ENCODE measurements at places on chromosomes 12 and 14. TPM values are rescaled to one million over a fixed set of nuclear protein-coding genes. Genes with fewer than 3 reads are reported as not detected.

- no peak for DNase-seq
- H3K27ac ChIP-seq = no peak overlapping the region
- H3K4me3 ChIP-seq = no peak overlapping the region
- H3K36me3 ChIP-seq = 0 out of 2 replicates have a peak, but pooled peaks cover 4% of the 10 kb centered on the region
These were observed 26.4 kb downstream of the GXYLT1 start for GRCh38 chr12:42118136-42118879.

The PGF gene
- 6.4 TPM for total RNA-seq

DNA sequence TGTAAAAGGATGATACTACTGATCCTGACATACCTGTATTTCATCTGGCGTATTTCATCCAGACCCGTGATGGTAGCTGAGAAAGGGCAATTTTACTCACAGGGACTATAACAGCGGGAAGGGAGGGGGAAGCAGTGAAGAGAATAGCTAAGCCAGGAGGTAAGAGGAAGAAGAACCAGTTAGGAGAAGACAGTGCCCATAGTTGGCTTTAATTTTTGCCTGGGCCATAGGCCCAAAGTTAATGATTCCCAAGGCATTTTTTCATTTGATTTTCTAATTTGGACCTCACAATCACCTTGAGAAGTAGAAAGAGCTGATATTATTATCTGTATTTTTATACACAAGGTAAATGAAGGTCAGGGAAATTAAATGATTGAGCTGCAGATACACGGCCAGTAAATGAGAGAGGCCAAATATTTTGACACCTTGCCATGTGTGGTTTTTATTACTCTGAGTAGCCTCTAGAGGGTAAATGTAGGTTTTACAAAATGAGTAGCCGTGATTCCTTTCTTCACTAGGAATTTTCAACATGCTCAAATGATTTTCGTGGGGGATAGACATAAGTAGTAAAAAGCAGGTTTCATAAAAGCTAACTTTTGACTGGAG lies 382.2 kb downstream of the FUT8 start:
- H3K36me3 ChIP-seq = no peaks in the 10 kb centered on the region
- H3K27me3 ChIP-seq = no peaks in the 10 kb centered on the region
- H3K27ac ChIP-seq = no peak overlapping the region
- no peaks in the 10 kb centered on the region for H3K4me1 ChIP-seq
- H3K4me3 ChIP-seq = no peak overlapping the region

The NID2 gene
- 0.84 TPM for total RNA-seq

GRCh38 chr14:78412475-78412874 lies 242.3 kb downstream of the NRXN3 start:
- H3K27ac ChIP-seq = no peak overlapping the region
- H3K36me3 ChIP-seq = no peaks in the 10 kb centered on the region
- no peak overlapping the region for H3K4me3 ChIP-seq
- 0 out of 2 replicates have a peak, but pooled peaks cover 2% of the 10 kb centered on the region for H3K27me3 ChIP-seq

The HOTAIR gene
- 0.25 TPM for total RNA-seq

GRCh38 chr12:70260646-70261045 lies 17.4 kb downstream of the CNOT2 start:
- no peak overlapping the region for H3K4me3 ChIP-seq
- H3K27ac ChIP-seq = no peak overlapping the region
- no peaks in the 10 kb centered on the region for H3K27me3 ChIP-seq
- DNase-seq = no peak
- no peaks in the 10 kb centered on the region for H3K4me1 ChIP-seq

GRCh38 chr12:122527478-122527944 lies 462 bp downstream of the KNTC1 start:
- DNase-seq = no peak
- H3K4me3 ChIP-seq = peak overlapping the region; percentile 82
- peaks cover 24% of the 10 kb centered on the region for H3K4me1 ChIP-seq
- H3K27ac ChIP-seq = peak overlapping the region; percentile 62
- H3K27me3 ChIP-seq = no peaks in the 10 kb centered on the region
- peaks cover 3% of the 10 kb centered on the region for H3K36me3 ChIP-seq

- no peak overlapping the region for H3K4me3 ChIP-seq
- no peaks in the 10 kb centered on the region for H3K36me3 ChIP-seq
- no peaks in the 10 kb centered on the region for H3K27me3 ChIP-seq
- H3K27ac ChIP-seq = no peak overlapping the region
These were observed 52.7 kb downstream of the BCAT1 start for GRCh38 chr12:24896171-24896570.

The RDH5 gene
- 6.2 TPM for total RNA-seq

DNA sequence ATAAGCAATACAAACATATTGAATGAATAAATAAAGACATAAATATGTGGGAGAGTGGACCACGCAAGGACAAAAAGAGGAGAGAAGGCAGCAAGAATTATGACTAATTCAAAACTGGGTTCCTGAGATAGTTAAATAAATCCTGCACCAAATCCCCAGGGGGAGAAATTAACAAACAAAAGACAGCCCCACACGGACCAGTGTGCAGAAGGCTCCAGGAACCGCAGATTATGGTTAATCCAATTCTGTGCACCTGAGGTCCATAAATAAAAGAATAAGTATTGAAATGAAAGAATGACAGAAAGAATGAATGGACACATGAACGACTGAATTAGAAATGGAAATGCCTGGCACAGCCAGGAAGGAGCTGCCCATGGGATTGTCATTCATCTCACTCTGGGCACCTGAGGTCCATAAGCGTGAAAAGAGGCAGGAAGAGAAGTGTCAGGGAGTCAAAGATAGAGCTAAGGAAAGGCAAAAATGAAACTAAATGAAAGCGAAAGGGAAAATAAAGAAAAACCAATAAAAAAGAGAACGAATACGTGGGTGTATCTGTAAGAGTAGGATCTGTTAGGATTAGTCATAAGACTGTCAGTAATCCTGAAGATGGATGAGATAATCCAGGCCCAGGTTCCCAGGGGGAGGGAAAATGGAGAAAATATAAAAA lies 23.3 kb downstream of the MEG3 start:
- no peak overlapping the region for H3K27ac ChIP-seq
- H3K4me1 ChIP-seq = no peaks in the 10 kb centered on the region
- no peaks in the 10 kb centered on the region for H3K36me3 ChIP-seq
- H3K27me3 ChIP-seq = no peaks in the 10 kb centered on the region
- no peak overlapping the region for H3K4me3 ChIP-seq
- DNase-seq = no peak

DNA sequence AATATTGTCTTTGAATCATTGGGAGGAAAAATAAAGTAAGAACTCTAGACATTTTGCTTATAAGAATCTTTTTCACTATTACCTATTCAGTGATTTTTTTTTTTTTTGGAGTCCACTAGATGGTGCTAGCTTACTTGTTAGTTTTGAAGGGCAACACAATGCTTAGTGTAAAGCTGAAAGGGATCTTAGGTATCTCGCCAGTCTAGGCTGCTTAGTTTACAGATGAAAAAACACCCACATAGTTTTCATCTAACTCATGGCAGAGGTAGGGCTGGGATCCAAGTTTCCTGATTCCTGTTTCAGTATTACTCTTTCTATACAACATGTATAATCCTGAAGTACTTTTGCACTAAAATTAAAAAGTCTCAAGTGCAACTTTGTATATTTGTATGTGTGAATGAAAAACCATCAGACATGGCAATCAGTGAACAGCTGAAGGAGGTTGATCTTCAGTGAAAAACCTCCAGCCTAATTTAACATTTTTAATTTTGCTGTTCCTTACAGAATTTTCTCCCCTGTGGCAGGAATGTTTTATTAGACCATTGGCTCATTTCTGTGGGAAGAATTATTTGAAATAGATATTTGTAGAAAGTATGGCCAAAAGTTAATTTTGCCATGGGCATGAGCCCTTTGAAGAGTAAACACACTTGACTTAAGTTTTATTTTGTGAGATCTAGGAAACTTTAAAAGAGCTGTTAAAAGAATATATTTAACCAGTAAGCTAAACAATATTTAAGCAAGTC lies 40.7 kb downstream of the LRRIQ1 start:
- no peak overlapping the region for H3K27ac ChIP-seq
- no peaks in the 10 kb centered on the region for H3K36me3 ChIP-seq
- H3K4me1 ChIP-seq = no peaks in the 10 kb centered on the region
- peak; percentile 81 for DNase-seq

GRCh38 chr12:114998750-114999128 lies 314.8 kb upstream of the TBX3 start:
- H3K27me3 ChIP-seq = no peaks in the 10 kb centered on the region
- H3K4me3 ChIP-seq = no peak overlapping the region
- no peaks in the 10 kb centered on the region for H3K36me3 ChIP-seq
- peaks cover 11% of the 10 kb centered on the region for H3K4me1 ChIP-seq

- H3K4me3 ChIP-seq = no peak overlapping the region
- no peaks in the 10 kb centered on the region for H3K27me3 ChIP-seq
- H3K36me3 ChIP-seq = no peaks in the 10 kb centered on the region
- no peak for DNase-seq
- H3K27ac ChIP-seq = no peak overlapping the region
- no peaks in the 10 kb centered on the region for H3K4me1 ChIP-seq
These were observed 113.3 kb downstream of the PRMT8 start for GRCh38 chr12:3604286-3604685.

DNA sequence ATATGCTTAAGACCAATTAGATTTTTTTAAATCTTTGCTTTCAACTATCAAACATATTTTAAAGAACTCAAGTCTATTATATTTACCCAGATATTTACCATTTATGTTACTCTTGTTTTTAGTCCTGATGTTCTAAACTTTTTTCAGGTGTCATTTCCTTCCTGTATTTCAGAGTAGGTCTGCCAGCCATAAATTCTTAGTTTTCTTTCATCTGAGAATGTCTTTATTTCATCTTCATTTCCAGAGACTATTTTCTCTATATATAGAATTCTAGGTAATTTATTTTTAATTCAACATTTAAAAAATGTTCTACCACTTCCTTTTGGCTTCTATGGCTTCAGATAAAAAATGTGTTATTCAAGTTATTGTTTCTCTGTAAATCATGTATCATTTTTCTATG lies 218.2 kb upstream of the AMIGO2 start:
- H3K27ac ChIP-seq = no peak overlapping the region
- DNase-seq = no peak
- H3K36me3 ChIP-seq = no peaks in the 10 kb centered on the region
- H3K4me1 ChIP-seq = no peaks in the 10 kb centered on the region
- H3K27me3 ChIP-seq = no peaks in the 10 kb centered on the region
- no peak overlapping the region for H3K4me3 ChIP-seq

The SFSWAP gene
- 50.4 TPM for total RNA-seq

GRCh38 chr12:7131502-7131866 lies 1.3 kb downstream of the CLSTN3 start:
- no peak overlapping the region for H3K27ac ChIP-seq
- H3K4me3 ChIP-seq = peak overlapping the region; percentile 59
- no peaks in the 10 kb centered on the region for H3K27me3 ChIP-seq
- DNase-seq = no peak

The GLT8D2 gene
- total RNA-seq = 4.8 TPM

DNA sequence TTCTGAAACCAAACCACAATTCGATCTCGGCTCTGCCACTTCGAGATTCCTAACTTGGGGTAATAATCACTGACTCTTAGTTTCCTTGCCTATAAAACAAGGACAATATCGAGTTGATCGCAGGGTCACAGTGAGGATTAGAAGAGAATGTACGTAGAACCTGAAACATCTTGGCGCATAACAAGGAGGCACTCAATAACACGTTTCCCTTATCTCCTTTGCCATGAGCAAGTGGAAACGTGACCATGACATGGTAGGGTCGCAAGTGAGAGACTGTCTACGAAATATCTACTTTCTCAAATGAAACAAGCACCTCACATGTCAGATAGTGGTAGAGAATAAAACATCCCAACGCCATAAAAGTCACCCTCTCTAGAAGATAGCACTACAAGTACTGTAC lies 2.3 kb downstream of the DICER1 start:
- H3K4me3 ChIP-seq = no peak overlapping the region
- no peaks in the 10 kb centered on the region for H3K27me3 ChIP-seq
- no peak overlapping the region for H3K27ac ChIP-seq
- no peaks in the 10 kb centered on the region for H3K36me3 ChIP-seq

The MSI1 gene
- total RNA-seq = 26.0 TPM

DNA sequence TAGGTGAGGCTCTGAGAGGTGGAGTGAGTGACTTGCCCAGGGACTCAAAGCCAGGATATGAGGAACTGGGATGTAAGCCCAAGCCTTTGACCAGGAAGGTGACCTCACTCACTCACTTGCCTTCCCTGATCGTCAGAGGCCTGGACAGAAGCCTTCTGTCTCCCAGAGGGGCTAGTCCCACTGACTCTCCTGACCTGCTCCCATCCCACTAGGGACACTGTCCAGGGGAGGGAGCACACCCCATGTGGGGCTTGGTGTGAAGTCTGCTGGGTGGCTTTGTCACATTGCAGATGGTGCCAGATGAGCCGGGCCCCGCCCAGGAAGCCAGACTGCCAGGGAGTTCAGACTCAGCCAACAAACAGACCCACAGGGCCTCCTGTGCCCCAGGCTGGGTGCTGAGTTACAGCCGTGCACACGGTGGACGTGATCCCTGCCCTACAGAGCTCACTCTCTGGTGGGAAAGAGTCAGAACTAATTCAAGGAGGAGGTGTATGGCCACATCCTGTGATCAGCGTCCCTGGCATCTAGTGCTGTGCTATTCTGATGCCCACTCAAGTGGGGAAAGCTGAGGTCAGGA lies 28.3 kb downstream of the MMAB start:
- DNase-seq = no peak
- no peak overlapping the region for H3K27ac ChIP-seq
- peaks cover 19% of the 10 kb centered on the region for H3K27me3 ChIP-seq
- peaks cover 19% of the 10 kb centered on the region for H3K4me1 ChIP-seq

The OR6S1 gene
- total RNA-seq = not detected

DNA sequence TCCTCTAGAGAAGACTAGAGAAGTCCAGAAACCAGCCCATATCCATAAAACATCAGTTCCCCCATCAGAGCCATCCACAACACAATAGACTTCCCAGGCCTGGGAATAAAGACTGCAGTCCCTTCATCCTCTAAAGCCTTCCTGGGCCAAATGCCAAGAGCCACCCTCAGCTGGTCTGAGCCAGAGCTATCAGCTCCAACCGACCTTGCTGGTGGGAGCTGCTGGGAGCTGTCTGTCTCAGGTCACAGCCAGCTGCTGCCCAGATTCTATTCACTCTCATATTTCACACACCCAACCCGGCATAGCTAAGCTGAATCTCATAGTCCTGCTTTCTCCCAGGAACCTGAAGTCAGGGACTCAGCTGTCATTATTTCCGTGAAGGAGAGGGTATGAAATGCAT lies 10.9 kb upstream of the TFCP2 start:
- no peak for DNase-seq
- H3K4me3 ChIP-seq = no peak overlapping the region
- no peaks in the 10 kb centered on the region for H3K36me3 ChIP-seq
- no peaks in the 10 kb centered on the region for H3K27me3 ChIP-seq
- no peak overlapping the region for H3K27ac ChIP-seq
- peaks cover 3% of the 10 kb centered on the region for H3K4me1 ChIP-seq

The AHNAK2 gene
- 45.0 TPM for total RNA-seq

The CCNT1 gene
- 69.4 TPM for total RNA-seq

GRCh38 chr14:63745858-63746425 lies 18.1 kb upstream of the SGPP1 start:
- peaks cover 4% of the 10 kb centered on the region for H3K4me1 ChIP-seq
- no peak overlapping the region for H3K27ac ChIP-seq
- no peaks in the 10 kb centered on the region for H3K36me3 ChIP-seq
- H3K27me3 ChIP-seq = no peaks in the 10 kb centered on the region

GRCh38 chr12:63066782-63067181 lies 84.2 kb downstream of the AVPR1A start:
- no peaks in the 10 kb centered on the region for H3K4me1 ChIP-seq
- H3K27me3 ChIP-seq = no peaks in the 10 kb centered on the region
- no peak overlapping the region for H3K4me3 ChIP-seq
- no peak overlapping the region for H3K27ac ChIP-seq
- no peak for DNase-seq

- no peak overlapping the region for H3K27ac ChIP-seq
- H3K27me3 ChIP-seq = no peaks in the 10 kb centered on the region
- H3K36me3 ChIP-seq = no peaks in the 10 kb centered on the region
- no peak overlapping the region for H3K4me3 ChIP-seq
These were observed 122.0 kb downstream of the KCNC2 start for GRCh38 chr12:75087654-75088053.

The SSPN gene
- 0.17 TPM for total RNA-seq

The CYP46A1 gene
- total RNA-seq = 0.76 TPM
